ENCODE measurements at places on chromosomes 13 and 19. TPM values are rescaled to one million over a fixed set of nuclear protein-coding genes. Genes with fewer than 3 reads are reported as not detected.

DNA sequence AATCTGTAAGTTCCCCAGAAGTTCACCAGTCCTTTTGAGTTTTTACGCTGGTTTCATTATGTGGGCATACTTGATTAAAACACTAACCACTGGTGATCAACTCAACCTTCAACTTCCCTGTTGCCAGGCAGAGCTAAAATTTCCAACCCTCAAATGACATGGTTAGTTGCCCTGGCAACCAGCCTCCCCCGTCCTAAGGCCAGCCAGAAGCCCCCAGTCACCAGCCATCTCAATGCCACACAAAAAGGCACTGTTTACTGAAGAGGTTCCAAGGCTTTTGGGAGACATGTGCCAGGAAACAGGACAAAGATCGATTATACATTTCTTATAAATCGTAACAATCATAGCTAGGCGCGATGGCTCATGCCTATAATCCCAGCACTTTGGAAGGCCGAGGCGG, 1.6 kb downstream of the ZNF649 start:
- DNase-seq, result no peak

- no peak for DNase-seq
Observed at GRCh38 chr19:6172074-6172863, 36.8 kb downstream of the ACSBG2 start.

GRCh38 chr19:55642153-55643002, 1.1 kb upstream of the ZNF581 start:
- DNase-seq, result no peak

GRCh38 chr13:106373304-106373988, 162.0 kb downstream of the EFNB2 start:
- no peak for DNase-seq

DNA sequence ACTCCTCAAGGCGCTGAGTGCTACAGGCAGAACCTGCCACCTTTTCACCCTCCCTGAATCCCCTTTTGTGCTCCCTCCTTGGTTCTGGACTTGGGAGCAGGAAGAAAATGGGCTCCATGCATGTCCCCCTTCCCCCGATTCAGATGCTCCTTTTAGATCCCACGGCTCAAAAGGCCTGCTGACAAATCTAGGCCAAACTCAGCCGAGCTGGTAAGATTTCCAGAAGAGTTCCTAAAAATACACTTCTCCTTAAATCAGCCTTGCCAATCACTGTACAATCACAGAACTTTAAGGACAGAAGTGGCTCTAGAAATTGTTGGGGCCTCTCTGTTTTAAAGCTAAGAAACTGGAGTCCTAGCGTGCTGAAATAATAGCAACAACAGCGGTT, 37.3 kb downstream of the MBNL2 start:
- no peak for DNase-seq

Gene KCNK6
- 0.41 TPM for total RNA-seq

DNA sequence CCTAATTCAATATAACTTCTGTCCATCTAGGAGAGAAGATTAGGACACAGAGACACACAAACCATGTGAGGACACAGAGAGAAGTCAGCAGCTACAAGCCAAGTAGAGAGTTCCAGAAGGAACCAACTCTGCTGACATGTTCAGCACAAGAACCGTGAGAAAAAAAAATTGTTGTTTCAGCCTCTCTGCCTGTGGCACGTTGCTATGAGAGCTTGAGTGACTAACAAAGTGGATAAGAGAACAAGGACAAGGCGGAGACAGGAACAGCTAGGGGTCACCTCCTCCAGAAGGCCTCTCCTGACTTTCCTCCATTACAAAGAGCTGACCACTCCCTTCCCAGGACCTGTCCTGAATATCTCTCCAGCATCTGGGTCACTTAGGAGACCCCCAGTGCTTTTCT, 5.6 kb upstream of the SIGLEC12 start:
- DNase-seq, result no peak

DNA sequence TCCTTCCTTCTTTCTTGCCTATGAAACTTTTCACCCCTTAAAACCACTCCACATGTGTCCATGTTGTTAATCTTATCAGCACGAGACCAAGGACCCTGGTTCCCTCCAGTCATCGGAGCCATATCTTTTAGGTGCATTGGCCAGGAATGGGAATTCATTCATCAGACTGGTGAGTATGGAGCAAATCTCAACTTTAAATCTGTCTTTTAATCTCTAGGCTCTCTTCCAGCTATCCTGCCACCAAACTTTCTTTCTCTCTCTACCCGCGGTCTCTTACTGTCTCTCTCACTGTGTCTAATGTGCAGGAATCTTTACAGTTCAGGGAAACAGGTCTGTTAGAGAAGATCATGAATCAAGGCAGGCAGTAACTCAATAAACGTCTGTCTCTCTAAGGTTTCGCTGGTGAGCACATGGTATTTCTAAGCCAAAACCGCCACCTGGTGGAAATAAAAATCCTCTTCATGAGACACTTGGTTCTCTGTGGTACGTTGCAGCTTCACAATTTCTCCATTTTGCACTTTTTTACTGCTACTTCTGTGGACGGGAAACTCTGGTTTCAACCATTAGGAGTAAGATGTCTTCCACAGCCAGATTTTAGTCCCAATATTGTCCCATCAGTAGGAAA, 16.1 kb downstream of the LGALS16 start:
- peak; percentile 24 for DNase-seq

- DNase-seq, result peak; percentile 58
Observed at GRCh38 chr19:56253737-56254136, 18.8 kb upstream of the EDDM13 start.

Gene DMAC2
- total RNA-seq, result 15.5 TPM

GRCh38 chr13:40818926-40819325, 29.5 kb downstream of the SLC25A15 start:
- no peak for DNase-seq
